GM12864 (cell line): ENCODE measurements at places on chromosomes 12 and 14.

DNA sequence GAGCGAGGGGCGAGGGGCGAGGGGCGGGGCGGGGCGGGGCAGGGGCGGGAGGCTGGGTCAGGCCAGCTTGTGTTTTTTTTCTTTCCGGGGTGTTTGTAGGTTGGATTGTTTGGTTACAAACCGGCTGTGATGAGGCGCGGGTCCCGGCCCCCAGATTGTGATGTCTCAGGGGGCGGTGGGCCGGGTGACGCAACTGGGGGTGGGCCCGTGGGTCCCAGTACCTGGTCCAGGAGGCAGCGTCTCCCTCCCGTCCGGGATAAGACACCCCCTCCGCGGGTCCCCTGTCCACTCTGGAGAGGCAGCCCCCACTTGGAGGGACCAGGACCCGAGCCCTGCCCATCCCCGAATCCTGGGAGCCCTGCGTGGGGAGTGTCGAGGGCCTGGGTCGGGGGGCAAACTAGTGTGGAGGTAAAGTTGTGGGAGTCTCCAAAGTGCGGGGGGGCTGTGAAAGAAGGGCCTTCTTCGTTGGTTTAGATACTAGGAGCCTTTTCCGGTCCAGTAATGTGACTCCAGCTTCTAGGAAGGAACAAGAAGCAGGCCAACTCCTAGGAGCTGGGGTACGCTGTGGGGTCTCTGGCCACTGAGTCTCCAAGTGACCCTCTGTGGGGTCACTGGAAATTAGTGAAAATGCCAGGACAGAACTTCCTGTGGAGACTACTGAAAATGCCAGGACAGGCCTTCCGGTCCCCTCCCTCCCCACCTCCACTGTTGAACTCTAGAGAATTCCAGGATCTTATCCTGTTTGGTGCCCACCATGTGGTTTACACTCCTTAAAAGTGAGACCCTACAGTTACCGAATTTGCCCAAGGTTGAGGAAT, 579 bp upstream of the CLMN start:
- no peak for DNase-seq

DNA sequence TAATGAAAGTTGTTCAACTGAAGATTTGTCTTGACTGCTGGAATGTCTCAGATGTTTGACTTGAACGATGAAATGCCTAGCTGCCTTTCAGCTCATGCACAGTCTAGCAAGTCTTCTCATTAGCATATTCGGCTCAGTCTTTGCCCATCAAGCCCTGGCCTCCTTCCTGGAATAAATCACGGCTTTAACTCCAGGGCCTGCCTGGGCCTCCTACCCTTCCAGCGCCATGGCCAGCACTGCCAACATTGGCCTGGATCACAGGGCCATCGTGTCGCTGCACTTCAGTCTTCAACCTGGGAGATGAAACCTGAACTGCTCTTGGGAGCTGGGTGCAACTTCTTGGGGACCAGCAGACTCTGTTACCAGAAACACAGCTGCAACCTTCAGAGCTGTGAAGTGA, 126.7 kb upstream of the TMEM260 start:
- no peak for DNase-seq

- DNase-seq, result no peak
Measured at GRCh38 chr14:24613241-24613640, 3.8 kb upstream of the GZMH start.

GRCh38 chr14:101518611-101519473, 42.5 kb upstream of the DIO3 start:
- DNase-seq, result no peak

DNA sequence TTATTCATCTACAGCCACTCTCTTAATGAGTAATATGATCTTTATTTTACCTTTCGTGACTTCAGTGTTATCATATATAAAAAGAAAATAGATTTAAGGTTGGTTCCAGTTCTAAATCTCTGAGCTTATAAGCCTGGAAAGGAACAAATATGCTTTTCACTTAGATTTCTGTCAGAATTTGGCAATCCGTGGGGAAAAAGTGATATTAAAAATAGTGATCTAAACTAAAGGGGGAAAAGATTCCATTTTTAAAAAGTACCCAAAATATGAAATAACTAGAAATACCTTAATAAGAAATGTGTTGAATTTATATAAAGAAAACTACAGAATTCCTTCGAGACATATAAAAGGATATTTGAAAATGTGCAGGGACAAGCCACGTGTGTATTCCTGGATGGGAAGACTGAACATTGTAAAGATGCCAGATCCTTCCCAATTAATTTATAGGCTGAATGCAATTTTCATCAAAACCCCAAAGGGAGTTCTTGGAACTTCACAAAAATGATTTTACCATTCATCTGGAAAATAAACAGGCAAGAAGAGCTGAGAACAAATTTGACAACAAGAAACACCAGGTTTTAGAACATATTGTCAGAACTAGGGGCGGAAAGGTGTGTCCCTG, 142.5 kb downstream of the EFCAB11 start:
- DNase-seq, result no peak

DNA sequence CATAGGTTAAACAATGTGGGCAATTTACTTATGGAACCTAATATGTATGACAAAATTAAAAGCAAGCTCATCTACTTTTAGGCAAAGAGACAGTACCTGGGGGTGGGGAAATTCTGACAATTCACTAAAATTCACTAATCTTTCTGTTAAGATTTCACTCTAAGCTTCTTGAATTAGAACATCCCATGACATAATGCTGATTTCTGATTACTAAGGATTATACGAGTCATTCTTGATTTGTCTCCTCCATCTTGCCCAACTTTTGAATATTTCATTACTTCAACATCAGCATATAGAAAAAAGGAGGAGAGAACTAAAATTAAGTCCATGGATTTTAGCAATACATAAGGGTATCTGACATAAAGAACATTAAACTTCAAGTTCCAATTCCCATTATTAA, 2.4 kb downstream of the CEP83 start:
- no peak for DNase-seq

- DNase-seq, result no peak
Measured at GRCh38 chr12:127504874-127505273, 762.1 kb upstream of the TMEM132C start.

- no peak for DNase-seq
Measured at GRCh38 chr14:31952573-31952972, 124.5 kb upstream of the ARHGAP5 start.

DNA sequence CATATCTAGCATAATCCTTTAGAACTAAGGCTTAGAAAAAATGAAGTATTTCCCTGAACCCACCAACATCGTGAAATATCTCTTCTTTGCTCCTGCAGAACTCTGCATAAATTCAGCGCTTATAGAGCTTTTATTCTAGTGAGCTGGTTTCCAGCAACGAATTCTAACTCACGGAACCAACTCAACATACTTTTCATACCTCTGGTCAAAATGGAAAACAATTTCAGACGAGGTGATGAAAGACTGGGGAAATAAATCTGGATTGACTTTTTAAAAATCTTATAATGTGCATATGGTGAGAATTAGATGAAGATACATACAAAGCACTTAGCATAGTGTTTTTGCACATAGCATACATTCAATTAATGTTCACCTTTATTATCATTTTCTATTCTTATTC, 62.6 kb upstream of the BBS10 start:
- no peak for DNase-seq

- no peak for DNase-seq
Measured at GRCh38 chr14:96905065-96905464, 107.9 kb downstream of the VRK1 start.

DNA sequence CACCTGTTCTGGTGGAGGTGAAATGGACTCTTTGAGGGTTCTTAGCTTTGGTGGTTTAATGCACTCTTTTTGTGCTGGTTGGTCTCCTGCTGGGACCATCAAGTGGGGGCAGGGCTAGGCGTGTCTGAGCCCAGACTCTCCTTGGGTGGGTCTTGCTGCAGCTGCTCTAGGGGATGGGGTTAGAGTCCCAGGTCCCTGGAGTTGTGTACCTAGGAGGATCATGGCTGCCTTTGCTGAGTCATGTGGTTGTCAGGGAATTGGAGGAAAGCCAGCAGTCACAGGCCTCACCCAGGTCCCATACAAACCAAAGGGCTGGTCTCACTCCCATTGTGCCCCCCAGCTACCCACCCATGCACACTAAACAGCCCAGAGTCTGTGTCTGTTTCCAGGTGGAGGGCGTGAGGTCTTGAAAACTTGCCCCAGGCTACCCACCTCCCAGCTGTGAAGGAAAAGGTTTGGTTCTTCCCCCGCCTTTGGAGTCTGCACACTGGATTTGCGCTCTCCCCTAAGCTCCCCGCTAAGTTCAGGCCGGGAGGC, 387.7 kb downstream of the TMTC2 start:
- DNase-seq, result no peak

DNA sequence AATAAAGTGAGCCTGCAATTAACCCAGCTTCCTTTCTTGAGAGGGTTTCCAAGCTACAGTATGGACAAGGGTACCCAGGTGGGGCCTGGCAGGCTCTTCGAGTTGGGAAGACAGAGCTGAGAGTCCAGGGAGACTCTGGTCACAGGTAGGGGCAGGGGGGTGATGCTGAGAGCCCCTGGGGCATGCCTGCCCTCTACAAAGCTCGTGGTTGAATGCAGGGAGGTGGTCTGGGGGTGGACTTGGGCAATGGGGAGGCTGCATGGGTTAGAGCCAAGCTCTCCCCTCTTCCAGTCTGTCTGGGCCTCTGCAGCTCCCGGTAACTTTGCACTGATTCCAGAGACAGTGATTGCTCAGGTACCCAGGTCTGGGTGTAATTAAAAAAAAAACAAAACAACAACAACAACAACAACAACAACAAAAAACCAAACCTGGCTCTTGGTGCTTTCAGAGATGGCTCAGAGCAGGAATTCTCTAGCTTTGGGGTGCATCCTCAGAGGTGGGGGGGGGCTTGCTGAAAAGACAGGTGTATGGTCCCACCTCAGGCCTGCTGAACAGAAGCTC, 30.8 kb upstream of the PPP2R5C start:
- DNase-seq, result no peak
